ENCODE measurements at places on chromosomes 6 and 20.
A peak's percentile ranks its signal among the peaks of the same experiment; 100 is the strongest.

DNA sequence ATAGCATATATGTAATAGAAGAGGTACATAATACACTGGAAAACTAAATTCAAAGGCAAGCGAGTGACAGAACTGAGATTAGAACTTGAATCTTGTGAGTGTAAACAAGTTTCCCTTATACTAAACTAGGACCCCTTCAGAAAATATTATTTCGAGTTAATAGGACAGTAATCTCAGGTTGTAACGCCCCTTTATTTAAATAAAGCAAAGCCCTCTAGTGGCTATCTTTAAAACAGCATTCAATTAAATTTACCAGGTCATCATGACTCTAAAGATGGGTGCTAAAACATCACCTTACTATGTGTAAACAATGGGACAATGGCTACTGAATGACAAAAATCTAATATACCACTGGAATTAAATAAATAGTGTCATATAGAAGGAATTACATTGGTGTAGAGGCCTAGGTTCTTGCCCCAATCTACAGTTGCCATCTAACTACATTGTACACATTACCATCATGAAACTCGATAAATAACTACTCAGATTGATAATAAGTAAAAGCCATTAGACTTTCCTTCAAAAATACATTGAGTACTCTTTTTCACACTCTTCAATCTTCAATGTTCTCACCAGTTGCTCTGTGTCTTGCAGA lies 255.4 kb upstream of the IRAK1BP1 start:
- DNase-seq = no peak

GRCh38 chr20:48405909-48406308 lies 421.9 kb downstream of the PREX1 start:
- DNase-seq = no peak

GRCh38 chr6:101393829-101394251 lies 332 bp downstream of the GRIK2 start:
- no peak for DNase-seq

DNA sequence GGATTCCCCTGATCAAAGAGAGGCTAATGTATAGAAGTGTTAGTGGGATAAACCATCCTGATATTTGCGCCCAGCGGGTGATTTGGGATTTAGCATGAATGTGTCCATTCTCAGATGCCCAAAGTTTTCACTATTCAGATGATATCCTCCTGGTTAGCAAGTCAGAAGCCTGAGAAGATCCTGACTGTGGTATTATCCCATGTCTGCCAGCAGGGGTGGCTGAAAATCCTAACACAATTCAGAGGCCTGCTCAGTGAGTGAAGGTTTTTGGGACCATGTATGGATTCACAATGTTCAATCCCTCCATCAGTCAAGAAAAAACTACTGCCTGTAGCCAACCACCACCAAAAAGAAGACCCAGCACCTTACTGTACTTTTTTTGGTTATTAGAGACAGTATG lies 34.1 kb upstream of the SPACA1 start:
- no peak for DNase-seq

GRCh38 chr6:170006900-170007467 lies 255.6 kb downstream of the ERMARD start:
- no peak for DNase-seq

GRCh38 chr20:3172933-3173609 lies at the start of gene LZTS3:
Gene LZTS3 (minus strand): TSS chr20:3173549. CDS start chr20:3167163, 6,386 bp downstream.
- peak; percentile 79 for DNase-seq

- DNase-seq = no peak
Measured at GRCh38 chr6:25925876-25926275, 4.6 kb downstream of the SLC17A2 start.

DNA sequence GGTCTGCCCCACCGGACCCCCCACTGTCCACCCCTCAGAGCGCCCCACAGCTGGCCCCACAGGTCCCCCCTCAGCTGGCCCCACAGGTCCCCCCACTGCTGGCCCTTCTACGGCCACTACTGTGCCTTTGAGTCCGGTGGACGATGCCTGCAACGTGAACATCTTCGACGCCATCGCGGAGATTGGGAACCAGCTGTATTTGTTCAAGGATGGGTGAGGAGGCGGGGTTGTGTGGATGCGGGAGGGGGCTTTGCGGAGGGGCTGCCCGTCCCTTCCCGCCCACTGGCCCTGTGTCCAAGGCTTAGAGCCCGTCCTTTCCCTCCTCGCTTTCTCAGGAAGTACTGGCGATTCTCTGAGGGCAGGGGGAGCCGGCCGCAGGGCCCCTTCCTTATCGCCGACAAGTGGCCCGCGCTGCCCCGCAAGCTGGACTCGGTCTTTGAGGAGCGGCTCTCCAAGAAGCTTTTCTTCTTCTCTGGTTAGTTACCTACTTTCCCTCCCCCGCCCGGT lies 4.7 kb downstream of the MMP9 start:
- no peak for DNase-seq

DNA sequence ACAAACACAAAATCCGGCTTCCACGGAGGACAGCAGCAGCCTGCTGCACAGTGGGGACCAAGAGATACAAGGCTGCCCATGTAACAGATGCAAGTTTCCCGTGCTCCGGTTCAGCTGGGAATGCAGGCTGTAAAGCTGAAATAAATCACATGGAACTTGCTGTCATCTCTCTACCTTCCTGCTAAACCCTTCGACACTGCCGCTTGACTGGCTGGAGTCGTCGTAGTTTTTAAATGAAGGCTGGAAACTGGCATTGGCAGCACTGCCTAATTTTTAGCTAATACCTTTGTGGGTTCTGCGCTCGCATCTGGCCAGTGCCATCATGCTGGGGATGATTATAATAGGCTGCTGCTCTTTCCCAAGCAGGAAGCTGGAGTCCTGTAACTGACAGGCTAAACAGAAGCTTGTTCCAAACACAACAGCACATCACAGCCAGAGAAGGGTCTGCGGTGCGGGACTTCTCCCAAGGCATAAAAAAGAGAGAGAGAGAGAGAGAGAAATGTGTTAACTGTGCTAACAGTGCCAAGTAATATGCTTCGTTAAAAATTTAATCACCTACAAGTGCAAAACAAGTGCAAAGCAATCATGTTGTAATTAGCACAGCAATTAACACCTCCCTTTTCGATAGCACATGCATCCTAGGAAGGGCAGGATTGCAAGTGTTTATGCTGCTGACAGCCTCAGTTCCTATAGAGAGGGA lies 146.1 kb downstream of the TFAP2A start:
- DNase-seq = no peak

- no peak for DNase-seq
Measured at GRCh38 chr6:138188278-138188941, 26.7 kb downstream of the ARFGEF3 start.

DNA sequence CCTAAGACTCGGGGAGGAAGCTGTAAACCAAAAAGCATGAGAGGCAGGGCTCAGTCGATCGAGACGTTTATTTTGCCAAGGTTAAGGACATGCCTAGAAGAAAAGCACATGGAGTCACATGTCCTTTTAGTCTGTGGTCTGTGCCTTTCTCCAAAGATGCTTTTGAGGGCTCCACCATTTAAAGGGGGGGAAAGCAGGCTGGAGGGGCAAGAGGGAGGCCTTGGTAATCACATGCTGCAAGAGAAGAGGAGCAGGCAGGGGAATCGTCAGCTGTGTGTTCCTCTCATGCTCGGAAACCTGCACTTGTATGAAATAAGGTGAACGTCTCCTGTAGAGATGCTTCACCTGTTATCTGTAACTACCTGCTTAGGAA lies 9.1 kb upstream of the YTHDF1 start:
- no peak for DNase-seq

- DNase-seq = no peak
Measured at GRCh38 chr6:81857812-81858211, 105.3 kb upstream of the TENT5A start.

GRCh38 chr6:30885999-30886896 lies 1.9 kb downstream of the DDR1 start:
- DNase-seq = no peak

Measured in stimulated activated CD8-positive, alpha-beta memory T cell treated with anti-CD3 and anti-CD28 coated beads, Interleukin-4, amount 100 ng/mL, for 4 hours (primary cell).